Activated CD8-positive, alpha-beta memory T cell treated with anti-CD3 and anti-CD28 coated beads for 1 hour (primary cell): ENCODE measurements at places on chromosomes 6 and 20.
A peak's percentile ranks its signal among the peaks of the same experiment; 100 is the strongest.

GRCh38 chr6:64062960-64063683 lies 427.5 kb downstream of the PHF3 start:
- DNase-seq: no peak

DNA sequence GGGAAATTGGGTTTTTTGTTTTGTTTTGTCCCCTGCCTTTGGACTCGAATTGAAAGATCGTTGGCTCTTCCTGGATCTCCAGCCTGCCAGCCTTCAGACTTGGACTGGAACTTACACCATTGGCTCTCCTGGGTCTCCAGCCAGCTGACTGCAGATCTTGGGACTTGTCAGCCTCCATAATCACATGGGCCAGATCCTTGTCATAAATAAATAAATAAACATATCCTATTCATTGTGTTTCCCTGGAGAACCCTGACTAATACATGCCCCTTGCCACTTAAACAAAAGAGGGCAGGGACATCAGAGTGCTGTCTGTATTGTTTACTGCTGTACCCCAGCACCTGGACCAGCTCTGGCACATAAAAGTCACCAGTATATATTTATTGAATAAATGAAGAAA lies 101.5 kb downstream of the CAP2 start:
- no peak for DNase-seq

- DNase-seq: no peak
Observed at GRCh38 chr20:9609887-9610502, 95.6 kb downstream of the LAMP5 start.

GRCh38 chr20:41344938-41345728 lies 4.5 kb downstream of the LPIN3 start:
- DNase-seq: no peak

- DNase-seq: no peak
Observed at GRCh38 chr6:4649728-4650127, 126.5 kb upstream of the CDYL start.

DNA sequence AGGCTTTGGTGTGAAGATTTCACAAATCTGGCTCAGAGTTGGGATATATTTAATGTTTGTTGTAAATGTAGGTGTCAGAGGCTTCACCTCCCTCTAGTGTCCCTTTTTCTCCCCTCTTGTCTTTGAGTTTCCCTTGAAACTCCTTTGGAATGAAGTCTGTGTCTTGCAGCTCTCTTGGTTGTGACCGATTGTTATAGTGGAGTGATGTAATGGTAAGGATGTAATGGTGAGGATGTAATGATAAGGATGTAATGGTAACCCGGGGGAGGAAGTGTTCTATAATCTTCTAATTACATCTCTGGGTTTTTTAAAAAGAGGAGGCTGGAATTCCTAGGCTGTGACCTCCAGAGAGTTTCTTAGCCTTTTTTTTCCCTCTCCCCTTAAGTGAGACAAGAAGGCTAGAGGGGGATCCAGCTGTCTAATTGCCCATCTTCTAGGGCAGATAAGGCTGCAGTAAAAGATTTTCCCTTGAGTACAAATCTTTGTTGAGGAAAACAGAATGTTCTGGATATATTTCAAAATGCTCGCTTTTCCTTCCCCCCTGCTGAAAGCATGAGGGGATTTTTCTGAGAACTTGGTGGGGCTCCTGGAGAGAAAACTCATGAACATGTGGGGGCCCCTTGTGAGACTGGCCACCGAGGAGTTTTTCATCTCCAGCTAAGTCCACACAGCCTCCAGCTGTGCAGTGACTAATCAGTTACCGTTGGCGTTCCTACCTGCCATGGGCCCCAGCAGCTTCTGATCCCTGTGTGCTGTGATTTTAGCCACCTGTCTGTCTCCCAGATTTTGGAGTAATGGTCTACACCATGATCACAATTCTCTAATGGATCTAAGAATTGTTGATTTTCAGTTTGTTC lies 156.7 kb upstream of the PMEPA1 start:
- DNase-seq: no peak

DNA sequence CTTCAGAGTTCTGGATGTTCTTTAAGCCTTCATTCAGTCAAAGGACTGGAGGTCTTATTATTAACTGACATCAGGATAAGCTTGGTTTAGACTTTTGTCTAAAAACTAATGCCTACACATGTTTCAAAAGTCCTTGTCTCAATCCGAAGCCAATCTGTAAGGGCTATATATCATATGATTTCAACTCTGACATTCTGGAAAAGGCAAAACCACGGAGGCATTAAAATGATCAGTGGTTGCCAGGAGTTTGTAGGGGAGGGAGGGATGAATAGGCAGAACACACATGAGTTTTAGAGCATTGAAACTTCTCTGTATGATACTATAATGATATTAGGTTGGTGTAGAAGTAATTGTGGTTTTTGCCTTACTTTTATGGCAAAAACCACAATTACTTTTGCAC lies 1285.8 kb upstream of the CITED2 start:
- DNase-seq: no peak

DNA sequence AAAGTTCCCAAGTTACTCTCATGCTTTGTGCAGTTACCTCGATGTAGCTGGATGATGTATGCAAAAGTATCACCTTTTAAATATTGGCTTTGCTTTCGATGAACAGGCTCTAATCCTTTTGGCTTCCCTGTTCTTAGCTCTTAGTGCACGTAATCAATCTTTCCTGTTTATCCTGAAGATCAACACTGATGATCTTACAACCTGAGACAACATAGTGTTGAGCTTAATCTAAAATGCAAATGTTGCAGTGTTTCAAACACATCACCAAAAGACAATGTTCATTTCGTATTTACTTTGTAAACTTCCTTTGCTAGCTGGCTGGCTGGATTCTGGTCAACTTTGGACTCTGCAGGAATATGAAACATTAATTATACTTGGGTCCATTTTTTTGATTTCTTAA lies 132.1 kb downstream of the THEMIS start:
- DNase-seq: no peak

GRCh38 chr6:42232035-42232434 lies 14.4 kb upstream of the MRPS10 start:
- DNase-seq: no peak

GRCh38 chr6:15530411-15530810 lies 132.4 kb downstream of the DTNBP1 start:
- DNase-seq: no peak

- DNase-seq: no peak
Observed at GRCh38 chr6:83948851-83949250, 84.7 kb upstream of the MRAP2 start.

DNA sequence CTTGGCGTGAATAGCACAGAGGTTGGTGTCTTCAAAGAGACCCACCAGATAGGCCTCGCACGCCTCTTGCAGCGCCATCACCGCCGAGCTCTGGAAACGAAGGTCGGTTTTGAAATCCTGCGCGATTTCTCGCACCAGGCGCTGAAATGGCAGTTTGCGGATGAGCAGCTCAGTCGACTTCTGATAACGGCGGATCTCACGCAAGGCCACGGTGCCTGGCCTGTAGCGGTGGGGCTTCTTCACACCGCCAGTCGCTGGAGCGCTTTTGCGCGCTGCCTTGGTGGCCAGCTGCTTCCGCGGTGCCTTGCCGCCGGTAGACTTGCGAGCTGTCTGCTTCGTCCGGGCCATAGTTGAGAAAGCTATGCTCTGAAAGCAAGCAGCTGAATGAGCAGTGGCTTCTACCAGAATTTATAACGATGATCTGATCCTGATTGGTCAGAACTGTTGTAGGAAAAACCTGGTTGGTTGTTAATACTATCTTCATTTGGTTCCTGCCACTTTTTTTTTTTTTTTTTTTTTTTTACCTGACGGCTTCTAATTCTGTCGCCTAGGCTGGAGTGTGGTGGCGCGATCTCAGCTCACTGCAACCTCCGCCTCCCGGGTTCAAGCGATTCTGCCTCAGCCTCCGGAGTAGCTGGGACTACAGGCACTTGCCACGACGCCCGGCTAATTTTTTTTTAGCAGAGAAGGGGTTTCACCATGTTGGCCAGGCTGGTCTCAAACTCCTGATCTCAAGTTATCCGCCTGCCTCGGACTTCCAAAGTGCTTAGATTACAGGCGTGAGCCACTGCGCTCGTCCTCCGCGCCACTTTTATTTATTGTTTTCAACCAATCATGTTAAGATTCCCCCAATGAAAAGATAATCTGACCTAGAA lies 21.5 kb downstream of the OR2B2 start:
- DNase-seq: peak; percentile 51

GRCh38 chr6:148455674-148456558 lies 113.3 kb downstream of the SASH1 start:
- DNase-seq: no peak

- DNase-seq: no peak
Observed at GRCh38 chr20:59813948-59814839, 119.2 kb downstream of the SYCP2 start.

DNA sequence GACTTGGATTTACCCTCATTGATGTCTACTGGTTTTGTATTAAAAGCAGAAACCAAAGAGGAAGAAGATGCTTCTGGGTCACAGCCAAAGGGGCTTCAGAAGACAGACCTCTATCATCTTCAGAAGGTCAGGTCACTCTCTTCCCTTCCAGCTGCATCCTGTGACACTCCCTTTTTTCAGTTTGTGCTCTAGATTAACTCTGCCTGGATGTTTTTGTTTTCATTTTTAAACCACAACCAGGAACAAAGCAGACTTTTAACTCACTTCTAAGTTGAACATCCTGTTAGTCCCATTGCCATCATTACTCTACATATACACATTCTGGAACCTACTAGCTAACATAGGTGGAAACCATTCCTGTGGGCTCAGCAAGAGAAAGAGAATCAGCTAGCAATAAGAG lies 45.2 kb downstream of the AKIRIN2 start:
- no peak for DNase-seq

DNA sequence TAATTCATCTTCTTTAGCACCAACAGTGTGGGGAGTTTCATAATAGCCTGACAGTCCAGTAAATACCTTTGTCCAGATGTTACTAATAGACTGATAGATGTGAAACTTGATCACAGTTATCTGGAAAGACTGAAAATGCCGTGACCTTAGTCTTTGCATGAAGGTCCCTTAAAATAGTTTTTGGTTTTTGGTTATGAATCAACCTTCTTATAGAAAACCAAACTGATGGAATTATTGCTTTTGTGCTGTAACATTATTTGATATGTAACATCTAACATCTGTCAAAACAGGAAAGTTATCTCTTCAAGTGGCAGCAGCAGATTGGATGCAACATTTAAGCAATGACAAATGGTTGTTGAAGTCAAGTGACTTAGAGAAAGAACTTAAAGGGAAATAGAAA lies 190.4 kb downstream of the DOK5 start:
- no peak for DNase-seq

- peak; percentile 57 for DNase-seq
Observed at GRCh38 chr6:37048851-37049757, 43.6 kb downstream of the FGD2 start.

DNA sequence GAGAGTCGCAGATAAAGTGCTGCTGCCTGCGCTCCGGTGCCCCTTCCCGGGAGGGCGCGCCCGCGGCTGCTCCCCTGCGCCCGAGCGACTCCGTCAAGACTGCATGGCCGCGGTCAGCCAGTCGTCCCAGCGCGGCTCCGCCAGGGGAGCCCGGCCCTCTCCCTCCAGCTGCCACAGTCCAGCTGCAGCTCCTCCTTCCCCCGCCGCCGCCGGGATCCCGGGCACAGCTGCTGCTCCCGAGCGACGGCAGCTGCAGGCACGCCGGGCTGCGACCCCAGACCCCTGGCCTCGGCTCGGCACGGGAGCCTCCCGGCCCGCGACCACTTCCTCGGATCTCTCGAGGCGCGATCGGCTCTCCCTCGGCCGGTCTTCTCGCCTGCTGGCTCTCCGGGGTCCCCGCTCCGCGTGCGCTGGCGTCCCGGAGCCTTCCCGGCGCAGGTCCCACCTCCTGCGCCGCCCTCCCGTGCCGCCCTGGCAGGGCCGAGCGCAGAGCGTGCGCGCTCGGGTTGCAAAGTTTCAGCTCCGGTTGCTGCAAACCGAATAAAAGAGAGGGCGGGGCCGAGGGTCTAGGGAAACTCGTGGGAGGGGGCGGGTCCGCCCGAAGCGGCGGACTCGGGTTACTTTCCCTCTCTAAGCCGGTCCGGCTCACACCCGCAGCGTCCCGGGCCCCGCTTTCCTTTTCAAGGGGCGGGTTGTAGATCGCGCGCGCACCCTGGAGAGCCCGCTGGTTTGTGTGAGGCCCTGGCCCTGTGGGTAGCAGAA lies at the start of gene CNKSR3:
TSS of gene CNKSR3 (minus strand) at position 542 of the 762 bp plus-strand sequence. CDS start 571 bp downstream, outside the sequence.
- DNase-seq: no peak

DNA sequence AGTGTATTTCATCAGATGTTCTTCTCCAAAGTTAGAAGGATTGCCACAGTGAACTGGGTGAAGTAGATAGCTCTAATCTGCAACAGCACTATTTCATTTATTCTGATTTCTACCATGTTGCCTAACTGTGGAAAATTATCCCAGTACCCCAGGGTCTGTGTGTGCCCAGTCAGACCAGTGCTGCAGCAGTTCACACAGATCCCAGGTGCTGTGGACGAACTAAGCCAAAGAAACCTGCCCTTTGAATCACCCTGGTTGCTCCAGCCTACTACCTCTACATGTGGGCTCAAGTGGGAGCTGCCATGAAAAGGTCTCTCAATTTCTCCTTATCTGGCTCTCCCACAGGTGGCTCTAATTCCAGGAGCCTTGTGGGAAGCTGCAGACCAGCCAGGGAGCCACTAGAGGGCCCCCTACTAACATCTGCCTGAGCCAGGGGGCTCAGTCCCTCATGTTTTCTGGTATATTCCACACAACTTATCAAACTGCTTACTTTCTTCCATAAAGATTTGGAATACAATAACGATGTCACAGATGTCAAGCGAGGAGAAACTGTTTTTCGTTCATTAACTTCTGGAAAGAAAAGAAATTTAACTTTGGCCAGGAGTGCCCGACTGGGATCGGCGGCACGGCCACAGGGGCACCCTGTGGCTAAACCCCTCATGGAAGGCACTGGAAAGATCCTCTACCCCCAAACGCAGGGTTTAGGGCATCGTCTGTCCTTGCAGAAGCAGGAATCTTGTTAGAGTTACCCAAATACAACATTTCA lies 31.6 kb upstream of the LY86 start:
- DNase-seq: no peak
